CD4-positive, alpha-beta T cell treated with Interleukin-6 at 100 ng/mL for 8 hours (primary cell): ENCODE measurements at places on chromosomes 2 and 18.

DNA sequence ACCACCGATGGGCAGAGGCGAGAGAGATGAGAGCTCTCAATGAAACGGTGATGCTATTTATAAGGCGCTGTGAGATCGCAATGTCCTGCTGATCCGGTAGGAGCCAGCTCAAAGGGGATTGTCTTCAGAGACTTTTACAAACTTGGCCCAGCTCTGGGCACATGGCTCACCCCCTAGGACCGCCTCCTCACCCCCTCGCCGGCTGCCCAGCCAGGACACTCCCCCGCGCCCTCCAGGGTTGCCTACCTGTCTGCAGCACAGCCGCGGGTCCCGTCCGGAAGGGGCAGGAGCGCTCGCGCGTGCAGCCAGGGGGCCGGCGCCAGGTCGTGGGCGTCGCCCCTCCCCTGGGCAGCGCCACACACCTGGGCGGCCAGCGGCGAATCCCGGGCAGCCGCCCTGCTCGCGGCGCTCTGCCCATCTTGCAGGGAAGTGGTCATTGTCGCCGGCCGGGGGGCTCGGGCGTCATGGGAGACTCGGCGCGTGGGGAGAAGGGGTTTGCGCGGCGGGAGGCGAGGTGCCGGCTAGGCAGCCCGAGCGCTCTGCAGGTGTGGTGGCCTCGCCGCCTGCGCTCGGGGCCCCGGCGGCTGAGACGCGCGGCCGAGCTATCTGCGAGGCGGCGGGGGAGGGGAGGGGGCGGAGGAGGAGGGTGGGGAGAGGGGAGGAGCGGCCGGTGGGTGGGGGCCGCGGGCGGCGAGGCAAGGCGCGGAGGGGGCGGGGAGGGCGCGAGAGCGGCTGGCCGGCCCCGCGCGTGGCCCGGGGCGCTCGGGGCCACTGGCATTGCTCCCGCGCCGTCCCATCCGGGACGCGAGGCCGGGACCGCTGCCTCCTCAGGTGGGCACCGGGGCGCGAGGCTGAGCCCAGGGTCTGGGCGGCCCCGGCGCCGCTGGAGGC, at the start of gene GRB14:
TSS of gene GRB14 (minus strand) at position 610 of the 891 bp plus-strand sequence. CDS start at position 437, 173 bp downstream.
- no peak for DNase-seq

DNA sequence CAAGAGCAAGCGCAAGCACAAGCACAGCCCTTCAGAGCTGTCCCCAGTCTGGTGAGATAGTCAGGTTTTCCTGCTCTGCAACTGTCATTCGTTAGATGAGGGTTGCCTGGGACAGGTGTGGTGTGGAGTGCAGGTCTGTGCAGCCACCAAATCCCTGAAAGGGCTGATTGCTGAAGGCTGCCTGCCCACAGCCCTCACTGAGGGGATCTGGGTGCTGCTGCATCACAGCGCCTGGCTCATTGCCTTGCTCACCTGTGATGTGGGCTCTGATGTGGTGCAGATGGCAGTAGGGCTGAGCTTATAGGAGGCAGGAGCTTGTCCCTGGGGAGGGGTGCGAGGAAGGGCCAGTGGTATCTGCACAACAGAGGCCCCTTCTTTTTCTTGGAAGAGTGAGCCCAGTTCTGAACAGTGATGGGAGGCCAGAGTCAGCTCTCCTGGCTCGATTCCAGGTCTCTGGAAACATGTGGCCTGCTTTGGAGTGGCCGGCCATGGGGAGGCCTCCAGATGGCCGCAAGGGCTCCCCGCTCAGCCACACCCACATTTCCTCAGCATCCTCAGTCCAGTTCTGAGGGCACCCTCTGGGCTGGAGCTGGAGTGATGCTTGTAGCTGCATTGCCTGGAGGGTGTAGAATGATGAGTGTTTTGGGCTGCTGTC, 11.4 kb downstream of the UBE2F start:
- DNase-seq = no peak

GRCh38 chr2:109382951-109383350, 230.8 kb downstream of the SEPTIN10 start:
- no peak for DNase-seq

DNA sequence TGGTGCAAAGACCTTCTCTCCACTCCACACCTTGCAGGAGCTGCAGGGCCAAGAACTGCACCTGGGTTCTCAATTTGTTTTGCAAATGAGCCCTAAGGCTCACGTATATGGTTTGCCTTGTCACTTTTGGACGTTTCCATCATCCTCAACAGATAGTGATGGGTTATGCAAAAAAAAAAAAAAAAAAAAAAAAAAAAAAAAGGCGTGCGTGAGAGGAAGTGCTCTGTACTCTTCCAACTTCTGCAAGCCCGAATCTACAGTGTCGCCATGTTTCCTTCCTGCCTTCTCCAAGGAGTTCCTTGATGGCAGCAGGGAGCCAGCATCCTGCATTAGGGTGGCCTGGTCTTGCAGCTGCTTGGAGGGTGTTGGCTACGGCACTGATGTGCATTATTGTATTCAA, 4.0 kb upstream of the INHBB start:
- no peak for DNase-seq

GRCh38 chr2:235506291-235506996, 12.6 kb downstream of the AGAP1 start:
- DNase-seq = no peak

DNA sequence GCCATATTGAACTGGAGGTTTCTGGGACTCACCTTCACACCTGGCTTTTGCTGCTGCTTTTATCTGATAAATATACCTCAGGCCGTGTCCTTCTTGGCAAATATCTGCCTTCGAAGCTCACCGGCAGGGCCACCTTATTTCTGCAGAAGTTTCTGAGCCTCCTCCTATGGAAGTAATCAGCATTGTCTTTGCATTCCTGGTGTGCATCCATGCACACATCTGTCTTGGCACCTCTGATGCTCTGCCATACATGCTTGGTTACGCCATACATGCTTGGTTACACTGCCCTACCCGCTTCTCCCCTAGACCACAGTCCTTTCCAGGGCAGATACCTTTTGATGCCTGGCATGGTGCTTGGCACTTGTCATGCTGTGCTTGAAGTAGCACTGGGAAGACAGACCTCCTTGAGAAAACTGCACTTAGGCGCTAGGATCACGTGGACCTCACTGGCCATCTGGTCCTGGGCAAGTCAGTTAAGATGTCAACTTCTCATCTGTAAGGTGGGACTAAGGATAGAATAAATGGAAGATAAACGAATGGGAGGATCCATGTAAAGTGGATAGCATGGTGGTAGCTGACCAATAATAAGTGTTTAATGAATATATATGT, 66.8 kb downstream of the ZNF236 start:
- no peak for DNase-seq

DNA sequence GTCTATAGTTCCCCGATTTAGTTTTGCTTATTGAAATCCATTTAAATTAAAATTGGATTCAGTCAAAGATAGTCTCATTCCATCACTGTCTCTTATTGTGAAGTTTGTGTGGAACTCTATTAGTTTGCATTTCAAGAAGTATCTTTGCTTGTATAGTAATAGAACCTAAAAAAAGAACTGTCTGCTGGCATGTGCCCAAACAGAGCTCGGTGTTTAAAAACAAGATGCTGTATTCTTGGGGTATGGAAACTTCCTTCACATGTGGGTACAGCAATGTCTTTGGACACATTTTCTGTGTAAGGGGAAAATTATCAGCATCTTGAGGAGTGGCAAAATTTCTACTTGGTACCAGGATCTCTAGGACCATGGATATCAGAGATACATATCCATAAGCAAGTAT, 292.6 kb downstream of the PLCL1 start:
- DNase-seq = no peak
